T follicular helper cell (primary cell): ENCODE measurements at places on chromosomes 2 and 18.

- no peak for DNase-seq
These were observed 53.8 kb upstream of the SLC5A7 start for GRCh38 chr2:107932488-107932887.

- no peak for DNase-seq
These were observed 54.7 kb downstream of the EML4 start for GRCh38 chr2:42223855-42224268.

DNA sequence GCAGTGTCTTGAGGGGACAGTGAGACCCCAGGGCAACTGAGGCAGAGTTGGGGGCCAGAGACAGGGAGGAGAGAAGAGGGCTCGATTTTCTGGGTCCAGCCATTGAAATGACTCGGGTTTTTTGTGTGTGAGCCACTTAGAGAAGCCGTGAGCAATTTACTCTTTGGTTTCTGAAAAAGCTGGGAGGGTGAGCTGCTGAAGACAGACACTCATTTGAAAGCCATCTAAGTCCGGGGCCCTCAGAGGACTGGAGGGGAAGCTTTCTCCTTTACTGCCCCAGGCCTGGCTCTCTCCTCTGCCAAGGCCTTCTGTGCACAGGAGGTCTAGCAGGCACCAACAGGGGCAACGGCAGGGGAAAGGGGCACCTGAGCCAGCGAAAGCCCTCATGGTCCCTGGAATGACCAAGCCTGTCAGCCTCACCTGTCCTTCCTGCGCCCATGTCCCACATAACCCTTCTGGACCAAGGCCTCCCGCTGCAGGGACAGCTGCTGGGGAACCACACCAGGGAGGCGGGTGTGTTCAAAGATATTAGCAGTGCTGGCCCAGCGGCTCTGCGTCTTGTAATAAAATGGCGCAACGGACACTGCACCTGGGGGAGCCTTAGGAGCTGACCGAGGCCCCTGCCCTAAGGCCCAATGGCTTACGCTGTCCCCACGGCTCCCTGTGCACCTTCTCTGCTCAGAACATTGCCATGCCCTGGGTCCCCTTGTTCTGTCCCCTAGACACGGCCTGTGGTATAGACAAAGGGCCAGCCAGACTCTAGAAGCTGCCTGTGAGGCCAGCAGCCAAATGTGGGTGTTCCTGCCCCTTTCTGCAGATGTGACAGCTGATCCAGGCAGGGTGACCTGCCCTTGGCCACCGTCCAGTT is 45.8 kb downstream of the HS6ST1 start:
- DNase-seq: no peak

- DNase-seq: no peak
These were observed 270.6 kb upstream of the REG3G start for GRCh38 chr2:78754930-78755329.

GRCh38 chr2:188369365-188369764 is 77.7 kb downstream of the GULP1 start:
- no peak for DNase-seq

GRCh38 chr2:239300242-239300641 is 100.6 kb downstream of the HDAC4 start:
- DNase-seq: no peak

DNA sequence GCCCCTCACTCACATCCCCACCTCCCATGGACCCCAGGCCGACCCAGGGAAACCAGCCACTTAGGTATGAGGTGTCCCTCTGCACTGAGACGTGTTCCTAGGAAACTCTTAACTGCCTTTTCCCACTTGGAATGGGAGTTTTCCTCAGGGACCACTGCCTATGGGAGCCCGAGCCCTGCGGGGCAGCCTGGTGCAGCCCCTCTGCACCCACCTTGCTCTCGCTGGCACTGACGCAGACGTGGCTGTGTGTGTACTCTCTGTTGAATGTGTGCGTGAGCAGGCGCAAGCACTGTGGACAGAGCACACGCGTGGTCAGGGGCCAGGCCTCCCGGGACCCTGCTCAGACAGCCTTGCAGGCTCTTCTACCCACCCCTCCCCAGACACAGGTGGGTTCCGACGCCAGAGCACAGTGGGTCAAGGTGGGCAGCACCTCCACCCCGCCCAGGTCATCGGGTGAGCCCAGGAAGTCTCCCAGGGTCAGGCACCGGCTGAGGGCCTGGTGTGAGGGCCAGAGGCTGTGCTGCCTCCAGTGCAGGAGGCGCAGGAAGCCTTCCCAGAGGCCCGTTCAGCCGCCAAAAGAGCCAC is 30.0 kb downstream of the AQP12A start:
- DNase-seq: no peak
